ENCODE measurements at places on chromosomes 1 and 21.
A peak's percentile ranks its signal among the peaks of the same experiment; 100 is the strongest.

GRCh38 chr1:203934027-203934426, 72.6 kb downstream of the SNRPE start:
- no peak for DNase-seq

DNA sequence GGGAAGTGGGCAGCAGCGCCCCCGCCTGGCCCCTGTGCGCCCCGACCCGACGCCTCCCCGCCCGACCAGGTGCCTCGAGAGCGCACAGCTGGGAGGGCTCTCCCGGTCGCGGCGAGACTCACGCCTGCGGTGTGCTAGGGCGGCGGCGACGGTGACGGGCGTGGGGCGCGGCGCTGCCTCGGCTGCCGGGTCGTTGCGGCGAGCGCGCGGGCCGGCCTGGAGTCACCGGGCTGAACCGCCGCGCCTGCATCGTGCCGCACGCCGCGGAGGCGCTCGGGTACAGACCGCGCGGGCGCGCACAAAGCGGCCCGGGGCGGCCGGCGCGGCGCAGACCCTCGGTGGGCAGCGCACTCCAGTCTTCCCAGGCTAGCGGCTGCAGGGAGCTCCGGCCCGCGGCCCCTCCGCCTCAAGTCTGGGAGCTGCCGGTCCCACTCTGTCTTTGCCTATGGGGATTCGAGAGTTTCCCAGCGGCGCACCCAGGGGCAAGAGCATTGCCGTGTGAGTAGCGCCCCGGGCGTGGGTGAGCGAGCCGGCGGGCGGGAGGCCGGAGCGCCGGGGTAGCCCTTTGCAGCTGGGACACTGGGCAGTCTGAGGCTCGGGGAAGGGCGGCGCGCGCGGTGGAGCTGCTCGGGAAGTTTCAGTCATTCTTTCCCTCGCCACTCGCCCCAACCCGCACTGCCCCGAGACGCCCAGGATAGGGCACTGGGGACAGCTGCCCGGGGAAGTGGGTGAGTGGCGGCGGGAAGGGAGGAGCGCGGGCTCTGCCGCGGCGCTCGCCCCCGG, at the start of gene SLC35F3:
SLC35F3 (plus strand) TSS at position 44 of the 783 bp plus-strand sequence.
- DNase-seq = no peak

- peak; percentile 41 for DNase-seq
Observed at GRCh38 chr1:243254233-243254926, 701 bp downstream of the CEP170 start.

- no peak for DNase-seq
Observed at GRCh38 chr1:162629651-162630050, 2.6 kb upstream of the DDR2 start.

GRCh38 chr1:2972011-2972878, 49.0 kb upstream of the ACTRT2 start:
- no peak for DNase-seq

- DNase-seq = no peak
Observed at GRCh38 chr21:46421191-46421750, 37.4 kb upstream of the DIP2A start.

- DNase-seq = no peak
Observed at GRCh38 chr1:229237320-229237719, 33.6 kb upstream of the RAB4A start.

DNA sequence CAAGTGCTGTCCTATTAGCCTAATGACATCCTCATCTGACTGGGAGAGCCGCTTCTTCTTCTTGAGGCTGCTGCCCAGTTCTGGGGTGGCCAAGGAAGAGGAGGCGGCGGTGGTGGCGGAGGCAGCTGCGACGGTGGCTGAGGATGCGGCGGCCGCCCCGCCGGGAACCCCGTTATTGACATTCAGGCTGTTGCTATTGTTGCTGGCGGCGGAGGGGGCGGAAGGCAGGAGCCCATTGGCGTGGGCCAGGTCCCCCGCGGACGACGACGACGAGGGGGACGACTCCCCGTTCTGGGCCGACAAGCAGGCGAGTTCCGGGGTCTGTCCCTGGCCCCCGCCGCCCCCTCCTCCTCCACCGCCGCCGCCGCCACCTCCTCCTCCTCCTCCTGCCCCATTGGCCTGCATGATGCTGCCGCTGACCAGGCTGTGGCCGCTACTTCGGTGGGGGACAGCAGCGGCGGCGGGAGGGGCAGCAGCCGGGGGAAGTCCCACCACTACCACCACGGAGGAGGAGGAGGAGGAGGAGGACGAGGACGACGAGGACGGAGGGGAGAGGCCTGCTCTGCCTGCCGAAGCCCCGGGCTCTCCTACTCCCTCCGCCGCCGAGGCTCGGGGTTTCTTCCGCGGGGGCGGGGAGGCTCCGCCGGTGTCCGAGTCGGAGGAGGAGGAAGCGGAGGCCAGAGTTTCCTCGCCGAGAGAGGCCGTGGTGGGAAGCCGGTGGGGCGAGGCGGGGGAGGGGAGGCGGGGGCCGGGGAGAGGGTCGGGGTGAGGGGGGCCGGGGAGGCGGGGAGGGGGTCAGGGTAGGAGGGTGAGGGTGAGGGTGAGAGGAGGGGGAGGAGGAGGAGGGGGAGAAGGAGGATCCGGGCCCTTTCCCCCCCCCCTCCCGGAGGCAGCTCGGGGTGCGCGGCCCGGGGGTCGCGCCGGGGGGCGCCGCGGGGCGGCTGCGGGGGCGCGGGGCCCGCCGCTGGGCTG, 610 bp downstream of the WDR26 start:
- DNase-seq = no peak

DNA sequence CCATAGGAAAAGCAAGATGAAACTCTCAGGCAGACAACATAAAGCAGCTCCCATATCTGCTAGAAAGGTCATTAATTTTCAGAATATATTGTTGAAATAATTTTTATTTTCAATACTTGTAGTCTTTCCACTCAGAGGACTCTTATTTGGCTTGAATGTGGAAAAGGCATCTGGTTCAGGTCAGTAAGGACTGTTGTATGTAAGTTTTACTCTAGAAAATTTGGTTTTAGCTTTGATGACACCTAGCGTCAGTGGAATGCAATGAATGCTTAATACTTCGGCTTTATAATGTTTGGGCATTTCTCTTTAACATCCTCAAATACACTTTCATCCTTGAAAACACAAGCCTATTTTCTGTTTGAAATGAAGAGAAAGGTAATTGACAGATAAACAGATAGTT, 63.3 kb downstream of the LRRC40 start:
- no peak for DNase-seq

DNA sequence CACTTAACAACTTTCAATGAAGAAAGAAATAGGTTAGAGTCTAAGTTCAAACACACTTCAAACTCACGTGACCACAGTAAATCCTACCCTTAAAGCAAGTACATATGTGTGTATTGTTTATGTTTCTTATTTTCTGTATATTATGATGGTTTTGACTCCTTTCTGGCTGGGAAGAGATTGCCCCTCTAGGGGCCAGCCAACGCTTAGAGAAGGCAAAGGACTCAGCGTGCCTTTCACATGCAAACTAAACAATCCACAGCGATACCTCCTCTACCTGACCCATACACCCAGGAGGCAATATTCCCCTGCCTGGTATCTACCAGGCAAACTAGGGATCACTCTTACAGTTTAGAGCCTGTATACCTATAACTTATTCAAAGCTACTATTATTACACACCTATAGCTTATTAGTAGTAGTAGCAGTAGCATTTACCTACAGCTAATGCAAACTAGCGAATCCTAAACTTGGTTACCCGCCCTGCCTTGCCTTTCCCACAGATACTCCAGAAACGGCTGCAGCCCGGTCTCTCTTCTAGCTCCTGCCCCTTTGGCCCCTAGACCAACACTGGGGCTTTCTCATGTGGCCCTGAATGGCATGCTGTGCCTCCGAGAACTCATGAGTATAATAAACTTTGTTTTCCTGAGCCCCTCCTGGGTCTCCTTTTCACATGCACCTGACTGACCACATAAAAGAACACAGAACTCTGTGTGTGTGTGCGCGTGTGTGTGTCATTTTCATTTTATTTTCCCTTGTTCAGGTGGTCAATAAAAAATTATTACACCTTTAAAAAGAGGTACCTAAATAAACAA, 14.0 kb downstream of the NRIP1 start:
- no peak for DNase-seq
